ENCODE measurements at places on chromosomes 2 and 18.
A peak's percentile ranks its signal among the peaks of the same experiment; 100 is the strongest.

- no peak for DNase-seq
These were observed 498.0 kb downstream of the CCDC85A start for GRCh38 chr2:56681659-56682396.

DNA sequence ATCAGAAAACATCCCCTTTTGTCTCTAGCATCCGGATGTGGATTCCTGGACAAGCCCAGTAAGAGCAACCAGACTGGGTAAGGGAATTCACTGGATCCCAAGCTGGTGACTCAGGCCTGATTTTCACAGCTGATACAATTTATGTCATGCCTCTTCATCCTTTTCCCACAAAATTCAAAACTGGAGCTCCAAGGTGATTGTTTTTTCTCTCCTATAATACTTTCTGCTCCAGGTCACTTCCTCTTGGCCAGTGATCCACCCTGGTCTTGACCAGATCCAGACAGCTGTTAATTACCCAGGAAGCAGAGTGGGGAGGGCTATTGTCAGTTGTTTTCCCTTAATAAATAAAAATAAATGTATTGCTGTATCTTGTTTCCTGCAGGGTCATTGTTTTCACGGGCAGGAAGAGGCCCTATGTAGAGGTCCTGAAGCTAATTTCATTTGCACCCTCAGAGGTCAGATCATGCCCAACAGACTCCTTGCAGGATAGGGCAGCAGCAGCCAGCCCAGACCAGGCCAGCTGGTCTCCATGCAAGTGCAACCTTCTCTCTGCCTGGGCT lies 57.6 kb downstream of the EVA1A start:
- no peak for DNase-seq

DNA sequence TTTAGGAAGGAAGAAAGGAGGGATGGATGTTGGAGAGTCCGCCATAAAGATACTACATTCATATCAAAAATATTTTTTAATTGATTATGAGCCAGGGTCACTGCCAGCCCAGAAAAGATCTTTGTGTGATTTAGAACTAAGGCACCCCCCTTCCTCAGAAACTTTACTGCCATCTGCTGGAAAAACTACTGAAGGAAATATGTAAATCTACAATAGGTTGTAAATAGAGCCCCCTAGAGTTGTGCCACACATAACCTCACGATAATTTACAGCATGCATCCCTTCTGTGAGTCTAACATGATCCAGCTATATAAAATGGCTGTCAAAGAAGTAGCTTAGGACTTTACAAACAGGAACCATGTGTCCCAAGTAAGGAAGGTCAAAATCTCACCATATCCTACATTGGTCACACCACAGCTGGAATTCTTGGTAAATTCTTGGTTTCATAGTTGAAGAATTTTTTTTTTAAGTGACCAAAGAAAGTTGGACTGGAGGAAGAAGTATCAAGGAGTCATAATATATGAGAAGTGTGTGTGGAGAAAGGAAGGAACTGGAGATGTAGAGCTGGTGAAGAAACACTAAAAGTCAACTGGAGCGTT lies 152.5 kb downstream of the CYP26B1 start:
- DNase-seq: no peak

GRCh38 chr2:19833978-19834377 lies 67.8 kb downstream of the TTC32 start:
- no peak for DNase-seq

- no peak for DNase-seq
These were observed 1.5 kb downstream of the STK25 start for GRCh38 chr2:241506793-241507429.

DNA sequence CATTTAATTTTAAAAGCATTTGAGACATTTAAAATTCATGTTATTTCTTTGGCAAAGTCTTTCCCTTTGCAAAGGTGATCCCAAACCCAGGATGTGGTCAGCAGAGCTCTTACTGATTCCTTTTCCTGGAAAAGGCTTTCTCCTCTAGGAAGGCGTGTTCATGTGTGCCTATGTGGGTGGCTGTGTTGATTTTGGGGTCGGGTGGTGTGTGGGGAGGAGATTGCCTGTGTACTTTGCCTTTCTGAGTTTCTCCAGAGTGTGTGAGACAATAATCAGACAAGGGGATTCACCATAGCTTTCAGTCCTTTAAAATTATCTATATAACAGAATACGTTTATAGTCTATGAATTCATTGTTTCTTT lies 173.2 kb downstream of the SOCS6 start:
- no peak for DNase-seq

DNA sequence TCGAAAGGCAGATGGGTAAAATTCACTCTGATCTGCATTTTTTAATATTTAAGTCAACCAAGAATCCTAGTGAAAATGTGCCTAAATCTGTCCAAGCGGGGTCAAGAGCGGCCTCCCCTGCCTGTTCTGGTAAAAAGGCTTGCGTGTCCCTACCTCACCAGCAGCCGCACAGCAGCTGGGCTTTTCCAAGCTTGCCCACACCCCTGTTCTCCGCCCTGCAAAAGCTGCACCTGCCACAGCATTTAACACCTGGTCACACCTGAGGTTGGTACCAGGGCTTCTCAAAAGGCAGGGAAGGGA lies 25.8 kb upstream of the TMEM182 start:
- DNase-seq: no peak

DNA sequence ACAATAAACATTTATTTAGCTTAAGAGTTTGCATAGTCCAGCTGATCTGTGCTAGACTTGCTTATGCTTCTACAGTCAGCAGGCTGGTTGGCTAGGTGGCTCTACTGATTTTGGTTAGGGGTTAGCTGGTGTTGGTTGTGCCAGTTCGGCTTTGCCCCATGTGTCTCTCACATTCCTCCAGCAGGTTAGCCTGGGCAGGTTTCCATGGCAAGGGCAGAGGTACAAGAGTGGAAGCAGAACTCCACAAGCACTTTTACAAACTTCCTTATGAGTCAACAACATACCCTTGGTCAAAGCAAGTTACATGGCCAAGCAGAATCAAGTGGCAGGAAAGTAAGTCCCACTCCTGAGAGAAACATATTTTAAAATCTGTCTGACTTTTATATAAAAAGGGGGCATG lies 82.3 kb downstream of the SS18 start:
- DNase-seq: no peak

- no peak for DNase-seq
These were observed 213.4 kb downstream of the PTH2R start for GRCh38 chr2:208619993-208620392.

DNA sequence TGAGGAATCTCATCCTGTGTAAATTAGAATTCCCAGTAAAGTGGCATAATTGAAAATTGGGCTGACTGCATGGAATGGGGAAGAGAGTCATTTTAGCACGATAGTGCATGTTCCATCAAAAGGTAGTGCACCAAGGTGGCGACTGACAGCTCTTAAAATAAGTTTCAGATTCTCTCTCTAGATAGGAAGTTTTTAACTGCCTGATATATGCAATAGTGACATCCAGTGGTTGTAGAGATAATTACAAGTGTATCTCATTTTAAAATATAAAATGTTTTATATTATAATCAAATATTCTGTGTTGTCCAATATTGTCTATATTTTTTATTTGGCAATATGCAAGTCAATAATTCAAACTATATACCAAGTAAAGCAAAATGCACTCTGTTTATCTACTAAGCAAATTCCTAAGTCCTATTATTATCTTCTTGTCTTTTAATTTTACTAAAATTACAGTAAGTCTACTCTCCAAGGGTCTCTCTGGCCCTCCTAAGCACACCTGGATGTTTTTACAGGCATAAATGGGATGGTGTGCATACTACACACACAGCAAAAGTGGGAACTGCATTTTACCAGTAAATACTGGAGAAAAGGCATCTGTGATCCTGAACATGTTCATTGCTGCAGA lies 397.7 kb upstream of the HNRNPA3 start:
- DNase-seq: no peak

- no peak for DNase-seq
These were observed 28.7 kb downstream of the GAD1 start for GRCh38 chr2:170845343-170845742.

DNA sequence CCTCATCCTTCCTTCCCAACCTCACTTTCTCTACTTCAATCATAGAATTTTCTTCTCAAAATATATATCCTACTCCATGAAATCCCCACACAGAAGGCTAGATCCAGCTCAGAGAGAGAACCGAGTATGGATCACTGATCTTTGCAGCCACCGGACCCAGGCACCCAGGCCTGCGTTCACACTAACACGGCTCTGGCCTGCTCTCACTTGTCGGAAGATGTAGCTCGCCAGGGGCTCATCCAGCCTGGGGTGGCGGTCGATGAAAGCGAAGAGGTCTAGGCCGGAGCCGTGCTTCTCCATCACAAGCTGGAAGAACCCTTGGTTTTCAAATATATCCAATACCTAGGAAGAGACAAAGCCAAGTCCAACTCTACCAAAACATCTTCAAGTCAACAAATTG lies 12.7 kb upstream of the MTERF4 start:
- DNase-seq: no peak

DNA sequence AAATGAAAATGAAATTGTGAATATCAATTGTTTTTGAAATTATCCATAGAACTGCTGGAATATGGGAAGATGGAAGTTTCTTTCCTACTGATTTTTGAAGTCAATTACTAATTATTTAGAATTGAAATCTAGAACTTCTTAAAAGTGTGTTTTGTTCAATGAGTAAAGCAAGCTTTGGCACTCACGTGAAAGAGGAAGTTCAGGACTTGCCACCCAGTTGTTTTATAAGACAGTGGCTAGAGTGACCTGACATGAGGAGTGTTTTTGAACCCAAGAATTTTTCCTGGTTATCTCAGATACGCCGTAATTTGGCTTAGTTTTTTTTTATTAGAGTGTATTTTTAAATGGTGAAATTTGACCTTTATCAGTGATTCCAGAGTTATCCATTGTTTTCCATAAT lies 3.5 kb downstream of the MXD1 start:
- peak; percentile 32 for DNase-seq

DNA sequence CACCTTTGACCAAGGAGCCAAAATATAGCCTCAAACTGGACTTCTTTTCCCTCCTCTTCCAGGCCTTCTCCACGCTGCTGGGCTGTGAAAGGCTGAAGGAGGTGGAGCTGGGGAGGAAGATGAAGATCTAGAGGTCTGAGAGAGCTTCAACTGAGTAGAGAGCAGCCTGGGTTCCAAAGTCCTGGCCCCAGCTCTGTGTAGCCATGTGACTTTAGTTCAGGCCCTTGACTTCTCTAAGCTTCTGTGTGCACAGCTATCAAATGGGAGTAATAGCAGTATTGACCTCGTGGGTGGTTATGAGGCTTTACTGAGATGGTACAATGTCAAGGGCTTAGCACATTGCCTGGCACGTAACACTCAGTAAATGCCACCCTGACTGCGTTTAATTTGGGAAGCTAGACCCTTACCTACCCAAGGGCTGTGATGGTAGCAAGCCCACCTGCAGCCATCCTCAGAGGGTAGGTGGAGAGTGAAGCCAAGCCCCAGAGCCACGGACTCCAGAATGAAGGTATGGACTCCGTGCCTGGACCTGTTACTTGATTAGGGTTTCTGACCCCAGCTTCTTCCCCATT lies 38.4 kb downstream of the SERTAD2 start:
- DNase-seq: no peak

- DNase-seq: no peak
These were observed 32.8 kb downstream of the ERMN start for GRCh38 chr2:157292853-157293252.

GRCh38 chr2:133270550-133270949 lies 297.7 kb downstream of the NCKAP5 start:
- no peak for DNase-seq

DNA sequence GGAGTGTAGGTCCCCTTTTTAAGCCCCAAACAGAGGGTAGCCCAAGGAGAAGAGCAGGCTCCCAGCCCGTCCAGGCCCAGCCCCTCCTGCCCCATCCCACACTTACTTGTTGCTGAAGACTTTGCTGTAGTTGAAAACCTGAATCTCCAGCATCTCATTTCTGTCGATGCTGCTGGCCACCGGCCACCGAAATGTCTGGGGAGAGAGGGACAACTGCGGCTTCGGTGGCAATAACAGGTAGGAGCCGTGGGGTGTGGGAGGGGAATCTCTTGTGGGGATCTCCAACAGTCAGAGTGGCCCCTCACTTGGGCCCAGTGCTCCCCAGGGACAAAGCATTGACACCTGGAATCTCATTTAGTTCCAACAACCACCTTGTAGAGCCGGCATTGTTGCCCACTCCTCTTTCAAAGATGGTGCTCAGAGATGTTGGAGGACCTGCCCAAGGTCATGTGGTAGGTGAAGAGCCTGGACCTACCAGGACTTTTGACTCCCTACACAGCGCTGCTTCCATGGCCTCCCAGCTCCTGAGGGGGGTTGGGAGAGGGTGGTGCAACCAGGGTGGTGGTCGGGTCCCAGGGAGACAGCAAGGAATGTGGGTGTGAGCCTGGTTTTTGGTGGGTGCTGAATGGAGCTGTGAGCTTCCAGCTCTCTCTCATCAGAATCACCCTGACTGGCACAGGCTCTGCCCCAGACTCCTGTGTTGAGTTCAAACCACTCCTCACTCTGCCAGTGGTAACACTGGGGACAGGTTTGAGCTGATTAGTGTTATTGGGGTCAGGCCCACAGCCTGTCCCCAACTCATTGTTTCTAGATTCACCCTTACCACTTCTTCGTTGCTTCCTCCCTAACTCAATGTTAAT lies 50.0 kb upstream of the OTOF start:
- DNase-seq: no peak

DNA sequence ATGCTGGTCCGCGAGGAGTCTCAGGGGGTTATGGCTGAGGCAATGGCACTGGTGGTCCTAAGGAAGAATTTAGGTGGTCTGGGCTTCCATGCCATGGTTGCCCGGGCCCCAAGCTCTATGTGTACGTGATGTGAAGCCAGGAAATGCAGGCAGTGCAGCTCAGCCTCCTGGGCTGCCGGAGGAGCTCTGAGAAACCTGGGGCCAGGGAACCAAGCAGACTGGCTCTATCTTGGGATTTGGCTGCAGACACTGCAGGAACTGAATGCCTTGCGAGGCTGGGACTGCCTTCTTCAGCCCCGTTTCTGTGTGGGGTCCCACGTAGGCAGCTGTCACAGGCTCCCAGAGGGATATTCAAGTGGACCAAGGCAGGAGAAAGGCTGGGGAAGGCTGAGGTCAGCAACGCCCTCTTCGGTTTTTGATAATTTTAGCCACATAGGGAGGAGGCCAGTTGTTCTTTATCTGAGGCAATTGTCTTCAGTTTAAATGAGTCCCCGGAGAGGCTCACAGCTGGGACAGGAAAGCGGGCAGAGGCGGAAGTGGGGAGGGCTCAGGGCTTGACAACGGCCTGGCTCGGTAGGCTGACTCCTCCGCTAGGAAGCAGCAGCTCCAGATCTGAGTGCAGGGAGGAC lies 77.7 kb downstream of the RHOB start:
- no peak for DNase-seq

- no peak for DNase-seq
These were observed 120.1 kb downstream of the CYP26B1 start for GRCh38 chr2:72027426-72028161.
